ENCODE measurements at places on chromosomes 16 and 17.

- DNase-seq, result peak; percentile 33
Measured at GRCh38 chr17:77690271-77691161, 268.0 kb upstream of the TNRC6C start.

- no peak for DNase-seq
Measured at GRCh38 chr16:54389836-54390494, 103.4 kb upstream of the IRX3 start.

- DNase-seq, result no peak
Measured at GRCh38 chr16:55189224-55189623, 134.8 kb upstream of the IRX6 start.

- peak; percentile 75 for DNase-seq
Measured at GRCh38 chr17:44137891-44138709, 3.6 kb upstream of the HROB start.

GRCh38 chr17:36863131-36863530 is 74.1 kb upstream of the LHX1 start:
- DNase-seq, result no peak

GRCh38 chr17:39996800-39997199 is 16.2 kb downstream of the PSMD3 start:
- no peak for DNase-seq

DNA sequence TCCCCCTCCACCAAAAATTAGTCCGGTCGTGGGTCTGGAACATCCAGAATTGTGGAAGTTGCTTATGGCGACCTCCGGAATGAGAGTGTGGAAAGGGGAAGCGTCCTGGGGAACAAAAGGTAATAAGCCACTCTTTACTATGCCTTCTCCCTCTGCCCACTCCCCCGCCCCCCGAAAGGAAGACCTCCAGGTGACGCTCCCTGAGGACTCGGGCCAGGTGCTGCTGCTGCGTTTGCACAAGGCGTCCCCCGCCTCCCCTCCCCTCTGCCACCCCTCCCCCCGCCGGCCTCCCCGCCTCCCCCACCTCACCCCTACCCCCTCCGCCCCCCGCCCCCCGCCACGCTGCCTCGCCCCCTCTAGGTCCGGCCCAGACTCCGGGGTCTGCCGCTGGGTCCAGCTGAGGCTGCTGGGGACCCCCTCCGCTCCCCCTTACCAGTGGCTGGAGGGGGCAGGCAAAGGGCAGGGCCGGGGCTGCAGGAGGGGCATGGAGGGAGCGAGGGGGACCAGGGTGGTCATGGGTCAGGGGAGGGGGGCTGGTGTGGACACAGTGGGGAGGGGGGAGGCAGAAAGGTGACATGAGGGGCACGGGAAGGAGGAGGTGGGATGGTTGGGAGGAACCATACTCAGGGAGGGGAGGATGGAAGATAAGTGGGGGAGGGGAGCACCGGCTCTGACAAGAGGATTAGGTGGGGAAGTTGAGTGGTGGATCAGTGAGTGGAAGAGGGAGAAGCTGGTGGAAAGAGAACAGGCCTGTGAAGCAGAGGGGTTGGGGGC is 23.6 kb downstream of the ALOX12B start:
- no peak for DNase-seq

DNA sequence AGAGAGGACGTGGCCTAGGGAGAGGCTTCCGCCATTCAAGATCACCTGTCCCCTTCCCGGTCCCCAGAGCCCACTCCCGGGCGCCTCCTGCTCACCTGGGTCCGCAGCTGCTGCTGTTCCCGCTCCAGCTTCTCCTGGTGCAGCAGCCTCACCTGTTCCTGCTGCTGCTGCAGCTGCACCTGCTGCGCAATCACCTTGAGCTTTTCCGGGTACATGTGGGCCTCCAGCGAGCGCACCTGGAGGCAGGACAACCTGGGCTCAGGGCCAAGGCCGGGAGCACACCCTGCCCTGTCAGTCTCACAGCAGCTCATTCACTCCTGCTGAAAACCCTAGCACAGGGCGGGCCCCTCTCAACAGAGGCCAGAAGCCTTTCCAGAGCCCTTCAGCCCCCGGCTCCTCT is 12.5 kb downstream of the TFAP4 start:
- no peak for DNase-seq

DNA sequence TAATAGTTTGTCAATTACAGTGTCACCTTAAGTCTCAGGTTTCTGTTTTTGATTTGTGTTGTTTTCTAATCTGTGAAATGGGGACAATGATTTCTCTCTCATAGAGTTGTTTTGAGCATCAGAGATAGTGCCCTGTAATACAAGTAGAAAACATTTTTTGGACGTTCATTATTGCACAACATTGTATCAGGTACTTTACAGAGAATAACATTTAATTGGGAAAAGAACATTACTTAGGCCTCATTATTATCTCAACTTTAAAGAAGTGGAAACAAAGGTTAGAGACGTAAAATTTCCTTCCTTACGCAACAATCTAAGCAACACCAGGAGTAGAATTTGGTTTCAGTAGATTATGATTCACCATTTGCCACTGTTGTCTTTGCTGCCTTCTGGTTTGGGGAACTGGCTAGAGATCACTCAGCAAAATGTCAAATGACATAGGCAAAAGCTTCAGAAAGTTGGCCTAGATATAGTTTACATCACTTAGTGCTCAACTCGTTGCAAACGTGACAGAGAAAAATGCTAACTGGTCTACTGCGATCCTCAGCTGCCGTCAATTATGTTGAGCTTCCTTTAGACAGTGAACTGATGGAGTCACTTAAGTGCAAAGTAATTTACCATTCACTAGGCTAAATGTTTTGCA is 1026.8 kb downstream of the CDH11 start:
- DNase-seq, result no peak

GRCh38 chr17:82052638-82053059 is 951 bp downstream of the GPS1 start:
- DNase-seq, result no peak

GRCh38 chr16:27123795-27124409 is 57.2 kb downstream of the C16orf82 start:
- no peak for DNase-seq

GRCh38 chr17:17741349-17742023 is 60.2 kb downstream of the RAI1 start:
- DNase-seq, result no peak

DNA sequence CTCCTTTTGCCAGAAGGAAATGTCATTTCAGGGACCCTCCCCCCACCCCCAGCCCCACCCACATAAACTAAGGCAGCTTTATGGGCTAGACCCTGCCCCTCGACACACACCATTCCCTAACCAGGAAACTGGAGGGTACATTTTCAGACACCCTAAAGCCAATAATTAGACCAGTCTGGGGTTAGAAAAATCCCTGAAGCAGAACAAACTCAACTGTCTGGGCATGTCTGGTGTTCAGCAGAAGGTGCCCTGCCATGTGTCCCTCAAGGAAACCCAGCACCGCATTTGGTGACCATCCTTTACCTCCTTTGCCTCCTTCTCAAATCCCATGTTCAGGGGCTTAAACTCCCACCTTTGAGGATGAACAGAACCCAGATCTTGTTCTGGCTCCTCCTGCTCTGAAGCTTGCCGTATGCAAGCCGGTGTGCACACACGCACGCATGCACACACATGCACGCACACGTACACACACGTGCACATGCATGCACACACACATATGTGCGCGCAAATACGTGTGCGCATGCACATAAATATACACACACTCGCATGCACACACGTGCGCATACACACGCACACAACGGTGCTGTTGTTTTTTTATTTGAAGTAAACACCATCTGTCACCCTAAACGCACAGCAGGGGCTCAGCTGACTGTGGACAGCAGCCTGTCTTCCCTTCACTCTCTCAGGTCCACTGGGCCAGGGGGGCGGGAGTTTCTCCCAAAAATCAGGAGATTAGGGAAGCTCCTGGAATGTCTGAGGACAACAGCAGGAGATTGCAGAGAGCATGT is 156.8 kb upstream of the TNRC6C start:
- DNase-seq, result no peak

- DNase-seq, result no peak
Measured at GRCh38 chr16:67176662-67177061, 6.3 kb downstream of the NOL3 start.

GRCh38 chr16:8915722-8916301 is 33.7 kb downstream of the LITAFD start:
- DNase-seq, result no peak

- no peak for DNase-seq
Measured at GRCh38 chr16:61721544-61721943, 314.7 kb downstream of the CDH8 start.

- no peak for DNase-seq
Measured at GRCh38 chr17:78459696-78460095, 81.2 kb downstream of the PGS1 start.

DNA sequence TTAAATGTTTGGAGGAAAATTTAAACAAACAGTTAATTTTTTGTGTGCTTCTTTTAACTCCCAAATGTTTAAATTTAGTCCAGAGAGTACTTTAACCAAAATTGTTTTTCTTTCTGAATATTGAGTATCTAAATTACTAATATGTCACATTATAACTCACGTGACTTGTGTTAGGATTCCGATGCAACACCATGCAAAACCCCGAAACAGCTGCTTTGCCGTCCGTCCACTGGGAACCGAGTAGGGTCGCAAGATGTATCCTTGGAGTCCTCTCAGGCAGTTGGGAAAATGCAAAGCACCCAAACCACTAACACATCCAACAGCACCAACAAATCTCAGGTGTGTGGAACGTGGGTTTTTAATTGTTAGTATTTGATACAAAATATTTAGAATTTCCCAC is 38.7 kb upstream of the ADCY7 start:
- DNase-seq, result no peak

GRCh38 chr16:10114409-10114808 is 67.8 kb downstream of the GRIN2A start:
- no peak for DNase-seq

DNA sequence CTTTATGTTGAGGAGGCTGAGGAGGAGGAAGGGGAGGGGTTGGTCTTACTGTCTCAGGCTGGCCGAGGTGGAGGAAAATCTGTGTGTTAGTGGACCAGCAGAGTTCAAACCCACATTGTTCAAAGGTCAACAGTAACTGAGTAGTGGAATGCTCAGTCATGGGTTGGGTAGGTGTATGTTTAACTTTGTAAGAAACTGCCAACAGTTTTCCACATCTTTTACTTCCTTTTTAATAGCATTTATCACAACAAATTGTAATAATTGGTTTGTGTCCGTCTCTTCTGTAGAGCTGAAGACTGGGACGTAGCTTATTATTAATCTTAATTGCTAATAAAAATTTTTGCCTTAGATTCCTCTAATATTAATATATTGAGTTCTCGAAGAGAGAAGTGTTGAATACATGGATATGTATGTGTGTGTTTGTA is 5.3 kb downstream of the ATP6V0A1 start:
- no peak for DNase-seq

DNA sequence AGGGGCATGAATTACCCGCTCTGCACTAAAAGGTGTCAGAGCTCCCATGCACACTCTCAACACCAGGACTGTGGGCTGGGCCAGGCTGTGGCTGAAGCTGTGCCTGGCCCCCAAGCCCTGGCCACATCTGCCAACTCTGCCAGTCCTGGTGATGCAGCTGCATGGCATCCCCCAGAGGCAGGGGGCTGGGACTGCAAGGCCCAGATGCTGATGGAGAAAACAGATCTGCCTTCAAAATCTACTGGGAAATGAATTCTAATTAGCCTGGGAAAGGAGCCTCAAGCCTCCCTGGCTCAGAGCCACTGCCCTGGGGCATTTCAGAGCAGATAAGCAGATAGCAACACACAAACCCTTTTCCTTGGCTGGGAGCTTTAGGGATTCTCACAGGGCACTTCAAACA is 3.4 kb downstream of the CHST6 start:
- no peak for DNase-seq

- DNase-seq, result peak; percentile 29
Measured at GRCh38 chr17:76354747-76355310, 1.1 kb upstream of the PRPSAP1 start.

DNA sequence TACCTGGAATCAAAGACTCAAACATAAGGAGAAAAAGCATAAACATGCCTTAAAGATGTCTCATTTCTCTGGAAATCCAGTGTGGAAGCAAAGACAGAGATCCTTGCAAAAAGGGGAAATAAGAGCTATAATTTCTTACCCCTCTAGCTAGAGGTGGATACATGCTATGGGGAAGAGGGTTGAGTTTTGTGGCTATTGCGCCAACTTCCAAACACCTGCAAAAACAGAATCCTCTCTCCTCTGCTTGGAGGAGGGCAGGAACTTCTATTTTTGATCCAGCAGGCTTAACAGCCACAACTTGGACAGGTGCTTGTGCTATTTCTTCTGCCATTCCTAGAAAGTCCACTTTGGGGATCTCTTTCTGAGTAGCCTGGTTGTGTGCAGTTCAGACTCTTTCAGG is 21.5 kb upstream of the NUDT7 start:
- no peak for DNase-seq

DNA sequence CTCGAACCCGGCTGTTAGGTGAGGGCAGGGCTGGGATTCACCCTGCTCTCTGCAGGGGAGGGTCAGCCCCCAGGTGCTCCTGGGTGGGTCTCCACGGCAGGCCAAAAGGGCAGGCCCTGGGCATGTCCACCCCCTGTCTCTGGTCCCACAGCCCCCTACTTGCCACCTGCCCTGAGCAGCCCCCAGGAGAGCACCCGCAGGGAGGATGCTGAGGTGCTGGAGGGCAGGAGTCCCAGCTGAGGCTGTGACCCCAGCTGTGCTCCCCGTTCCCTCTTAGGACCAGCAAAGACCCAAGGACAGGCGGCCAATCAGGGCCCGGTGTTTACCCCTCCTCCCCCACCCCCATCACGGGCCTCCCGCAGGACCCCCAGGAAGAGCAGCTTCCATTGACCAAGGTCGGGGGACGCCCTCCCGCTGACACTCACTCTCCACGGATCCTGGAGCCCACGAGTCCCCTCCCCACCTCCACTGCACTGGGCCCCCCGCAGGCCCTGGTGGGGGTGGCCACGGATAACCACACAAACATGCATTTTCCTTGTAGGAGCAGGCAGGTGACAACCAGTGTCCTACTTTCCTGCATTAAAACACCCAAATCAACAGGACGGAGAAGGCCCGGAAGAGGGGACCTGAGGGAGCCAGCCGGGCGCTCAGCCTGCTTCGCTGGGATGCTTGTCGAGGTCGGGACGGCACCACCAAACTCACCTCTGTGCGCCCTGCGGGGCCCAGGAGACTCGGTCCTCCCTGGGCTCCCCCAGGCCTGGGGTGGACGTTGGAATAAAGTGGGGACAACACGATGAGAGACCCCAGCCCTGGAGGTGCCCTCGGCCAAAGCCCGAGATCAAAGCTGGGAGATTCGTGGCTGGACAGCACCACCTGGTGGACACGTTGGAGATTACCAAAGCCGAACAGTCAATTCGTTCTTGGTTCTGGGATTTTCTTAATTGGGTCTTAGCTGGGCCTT is 22.5 kb upstream of the ENPP7 start:
- no peak for DNase-seq

All from GDM1 (cell line).